ENCODE measurements at places on chromosomes 1 and 21.

DNA sequence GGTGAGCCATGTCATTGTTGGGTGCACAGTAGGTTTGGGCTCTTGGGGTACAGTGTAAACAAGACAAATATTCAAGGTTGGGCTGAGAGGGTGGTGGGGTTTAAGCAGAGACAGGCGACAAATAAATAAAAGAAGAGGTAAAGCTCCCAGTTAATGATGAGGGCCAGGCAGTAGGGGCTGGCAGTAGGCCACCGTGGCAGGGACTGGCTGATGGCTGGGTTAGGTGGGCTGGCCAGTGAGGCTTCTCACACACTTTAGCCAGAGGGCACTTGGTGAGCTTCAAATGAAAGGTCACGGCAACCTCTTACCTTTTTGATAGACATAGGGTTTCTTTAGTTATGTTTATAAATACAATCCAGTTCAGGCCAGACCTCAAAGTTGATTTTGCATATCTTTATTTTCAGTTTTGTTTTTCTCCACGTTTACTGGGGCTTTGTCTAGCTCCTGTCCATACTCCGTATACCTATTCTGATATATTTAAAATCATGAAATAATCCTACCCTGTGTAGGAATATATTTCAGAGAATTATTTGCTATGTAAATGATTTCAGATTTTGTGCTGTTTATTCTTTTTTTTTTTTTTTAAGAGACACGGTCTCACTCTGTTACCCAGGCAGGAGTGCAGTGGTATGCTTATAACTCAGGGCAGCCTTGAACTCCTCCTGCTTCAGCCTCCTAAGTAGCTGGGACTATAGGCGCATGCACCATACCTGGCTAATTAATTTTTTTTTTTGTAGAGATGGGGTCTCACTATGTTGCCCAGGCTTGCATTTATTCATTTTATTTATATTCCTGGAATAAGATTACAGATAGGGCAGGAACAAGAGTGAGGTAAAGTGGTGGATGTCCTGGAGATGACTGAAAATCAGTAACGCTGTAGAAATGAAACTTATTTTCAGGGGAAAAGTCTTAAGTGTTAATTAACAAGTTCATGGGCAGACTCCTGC lies 122.7 kb downstream of the RYR2 start:
- no peak for DNase-seq

DNA sequence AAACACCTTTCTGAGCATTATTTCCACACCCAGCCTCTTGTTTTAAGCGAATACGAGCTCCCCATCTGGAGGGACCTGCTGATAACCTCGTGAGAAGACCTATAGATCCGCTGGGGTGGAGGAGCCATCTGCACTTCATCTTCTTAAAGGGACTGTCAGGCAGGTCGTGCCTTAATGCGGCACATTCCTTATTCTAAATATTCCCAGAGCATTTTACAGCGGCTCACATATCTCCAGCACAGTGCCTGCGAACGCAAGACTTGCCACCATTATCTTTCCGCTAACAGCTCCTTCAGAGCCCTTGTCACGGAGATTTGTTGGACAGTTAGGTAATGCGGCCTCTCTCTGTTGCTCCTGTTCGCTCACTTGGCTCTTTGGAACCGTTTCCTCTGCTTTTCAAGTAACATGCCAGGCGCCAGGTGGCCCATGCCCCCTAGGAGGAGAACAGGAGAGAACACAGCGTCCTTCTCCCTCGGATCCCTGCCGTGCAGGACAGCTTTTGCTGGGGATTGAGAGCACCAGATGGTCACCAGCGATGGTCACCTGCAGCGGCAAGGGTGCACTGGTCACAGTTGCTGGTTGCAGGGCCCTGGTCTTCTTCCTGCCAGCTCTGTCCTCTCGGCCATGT lies 162.4 kb downstream of the PGBD5 start:
- DNase-seq, result no peak

DNA sequence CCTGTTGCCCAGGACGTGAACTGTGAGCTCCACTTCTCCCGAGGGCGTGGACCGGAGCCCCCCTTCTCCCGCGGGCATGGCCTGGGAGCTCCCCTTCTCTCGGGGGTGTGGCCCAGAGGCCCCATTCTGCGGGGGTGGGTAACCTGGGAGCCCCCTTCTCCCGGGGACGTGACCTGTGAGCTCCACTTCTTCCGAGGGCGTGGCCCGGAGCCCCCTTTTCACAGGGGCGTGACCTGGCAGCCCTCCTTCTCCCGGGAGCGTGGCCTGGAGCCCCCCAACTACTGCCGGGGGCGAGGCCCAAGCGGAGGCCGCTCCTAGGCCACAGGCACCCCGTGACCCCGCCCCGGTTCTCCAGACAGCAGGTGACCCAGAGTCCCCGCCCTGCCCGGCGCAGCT lies 320 bp downstream of the C1orf174 start:
- DNase-seq, result no peak

GRCh38 chr1:95753382-95754016 lies 519.5 kb downstream of the RWDD3 start:
- DNase-seq, result no peak

DNA sequence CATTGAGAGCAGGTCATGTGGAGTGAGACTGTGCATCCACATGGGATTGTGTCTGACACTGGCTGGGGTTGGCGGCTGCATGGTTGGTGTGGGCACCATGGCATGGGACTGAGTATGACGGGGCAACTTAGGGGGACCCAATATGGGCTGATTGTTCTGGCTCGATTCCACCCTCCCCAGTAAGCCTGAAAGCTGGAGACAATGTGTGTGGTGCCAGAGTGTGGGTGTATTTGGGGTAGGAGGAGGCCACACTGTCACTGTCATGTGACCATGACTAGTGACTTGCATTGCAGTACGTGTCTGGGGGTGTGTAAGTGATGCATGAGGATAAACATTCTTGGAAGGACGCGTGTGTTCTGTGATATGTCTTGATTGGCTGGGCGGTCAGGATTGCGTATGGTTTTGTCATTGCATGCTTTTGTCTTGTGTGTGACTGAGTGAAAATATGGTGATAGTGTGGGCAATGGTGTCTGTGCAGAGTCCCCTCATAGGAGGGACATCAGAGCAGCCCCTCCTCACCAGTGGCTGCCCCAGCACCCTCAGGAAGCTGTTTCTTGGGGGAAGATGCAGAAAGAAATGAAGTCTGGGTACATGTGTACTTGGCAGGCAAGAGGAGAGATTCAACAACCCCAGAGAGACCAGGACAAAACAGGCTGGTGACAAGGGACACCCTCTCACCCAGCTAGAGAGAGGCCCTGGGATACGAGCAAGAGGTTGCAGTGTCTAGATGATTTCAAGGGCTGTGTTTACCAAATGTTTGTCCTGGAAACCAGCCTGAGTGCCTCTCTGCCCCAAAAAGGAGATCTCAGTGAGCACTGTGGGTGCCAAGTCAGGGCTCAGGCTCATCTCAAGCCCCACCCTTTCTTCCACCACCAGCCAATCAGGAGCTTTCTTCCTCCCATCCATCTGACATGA lies 36.3 kb downstream of the SDC3 start:
- DNase-seq, result no peak

DNA sequence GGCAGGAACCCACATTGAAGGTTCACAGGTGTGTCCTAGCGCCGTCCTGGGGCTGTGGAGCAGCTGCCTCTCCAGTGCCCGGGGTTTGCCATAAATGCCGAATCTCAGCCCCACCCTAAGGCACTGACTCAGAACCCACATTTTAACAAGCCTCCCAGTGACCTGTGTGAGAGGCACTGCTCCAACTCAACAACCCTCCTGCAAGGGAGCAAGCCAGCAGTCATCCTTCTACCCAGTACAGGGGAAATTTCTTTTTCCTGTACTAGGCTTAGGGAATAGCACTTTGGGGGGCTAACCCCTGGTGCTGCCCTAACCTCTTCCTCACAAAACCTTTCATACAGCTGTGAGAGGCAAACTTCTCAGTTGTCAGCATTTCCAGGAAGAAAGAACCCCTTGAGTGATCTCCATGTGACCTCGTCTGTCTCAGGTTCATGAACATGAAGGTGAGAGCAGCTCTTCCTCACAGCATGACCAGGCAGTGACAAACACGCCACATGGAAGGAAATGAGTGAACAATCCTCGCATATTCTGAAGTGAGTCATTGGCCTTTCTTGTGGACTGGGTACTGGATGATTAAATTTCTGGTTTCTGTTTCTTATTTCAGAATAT lies 11.4 kb upstream of the BCAR3 start:
- DNase-seq, result peak; percentile 69

DNA sequence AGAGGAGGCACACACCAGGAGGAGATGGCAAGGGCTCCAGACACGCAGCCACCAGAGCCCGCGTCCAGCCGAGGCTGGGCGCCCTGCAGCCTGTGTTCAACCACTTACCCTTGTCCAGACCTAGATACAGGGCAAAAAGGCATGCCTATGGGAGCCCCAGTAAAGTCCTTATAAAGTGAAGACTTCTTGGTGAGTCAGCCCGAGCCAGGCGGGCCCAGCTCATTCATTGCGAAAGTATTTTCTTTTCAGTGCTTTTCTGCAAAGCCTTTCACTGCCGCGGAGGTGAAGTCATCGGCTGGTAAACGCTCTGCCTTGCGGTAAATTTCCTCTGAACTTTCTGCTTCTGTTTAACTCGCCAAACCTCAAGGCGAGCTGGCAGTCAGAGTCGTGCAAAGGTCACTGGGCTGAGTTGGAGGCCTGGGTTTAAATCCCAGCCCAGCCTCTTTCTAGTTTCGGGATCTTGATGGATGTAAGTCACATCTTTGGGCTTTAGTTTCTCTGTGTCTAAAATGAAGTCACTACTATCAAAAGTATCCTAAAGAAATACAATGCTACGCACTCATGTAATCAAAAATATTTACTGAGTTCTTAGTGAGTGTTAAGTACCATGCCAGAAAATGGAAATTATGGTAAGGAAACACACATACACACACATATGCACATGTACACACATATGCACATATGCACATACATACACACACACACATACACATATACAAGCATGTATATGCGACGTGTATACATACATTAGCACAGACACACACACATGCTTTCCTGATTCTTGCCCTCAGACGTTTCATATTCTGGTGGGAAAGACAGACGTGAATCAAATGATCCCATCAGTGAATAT lies 54.7 kb upstream of the IFFO2 start:
- peak; percentile 87 for DNase-seq

- no peak for DNase-seq
Observed at GRCh38 chr1:25430967-25431881, 527 bp downstream of the MACO1 start.

DNA sequence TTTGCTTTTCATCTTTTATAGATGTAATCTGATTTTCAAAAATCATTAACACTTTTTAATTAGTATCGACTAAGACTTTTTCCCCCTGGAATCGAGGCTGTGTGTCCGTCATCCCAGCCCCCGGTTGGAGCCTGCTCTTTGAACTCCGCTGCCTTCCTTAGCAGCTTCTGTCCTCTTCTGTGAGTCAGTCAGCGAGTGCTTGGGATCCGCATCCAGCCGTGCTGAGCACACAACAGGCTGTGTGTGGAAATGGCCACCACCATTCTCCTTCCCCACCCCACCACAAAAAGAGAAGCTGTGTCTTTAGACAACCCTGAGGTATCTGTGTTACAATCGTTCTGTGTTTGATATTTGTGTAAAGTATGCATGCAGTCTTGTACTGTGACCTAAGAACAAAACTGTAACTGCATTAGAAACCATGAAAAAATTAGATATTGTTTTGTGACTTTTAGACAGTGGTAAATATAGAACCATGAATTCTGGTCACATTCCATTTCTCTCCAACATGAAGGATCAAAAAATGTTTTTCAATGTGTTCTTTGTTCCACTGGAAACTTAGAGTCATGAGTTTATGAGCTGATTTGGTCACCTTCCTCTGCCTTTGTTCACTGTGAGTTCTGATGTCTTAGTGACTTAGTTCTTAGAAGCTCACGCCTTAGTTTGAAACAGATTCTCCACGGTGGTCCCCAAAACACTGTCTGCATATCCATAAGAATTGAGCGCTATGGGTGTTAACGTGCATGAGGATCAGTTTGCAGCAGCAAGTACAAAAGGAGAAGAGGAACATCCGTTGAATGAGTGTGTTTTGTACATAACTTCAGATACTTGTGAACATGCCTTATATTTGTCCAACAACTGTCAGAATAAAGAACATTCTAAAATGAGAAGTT lies 64.7 kb downstream of the VPS26C start:
- no peak for DNase-seq

GRCh38 chr1:204883405-204883804 lies 12.7 kb downstream of the NFASC start:
- DNase-seq, result no peak

DNA sequence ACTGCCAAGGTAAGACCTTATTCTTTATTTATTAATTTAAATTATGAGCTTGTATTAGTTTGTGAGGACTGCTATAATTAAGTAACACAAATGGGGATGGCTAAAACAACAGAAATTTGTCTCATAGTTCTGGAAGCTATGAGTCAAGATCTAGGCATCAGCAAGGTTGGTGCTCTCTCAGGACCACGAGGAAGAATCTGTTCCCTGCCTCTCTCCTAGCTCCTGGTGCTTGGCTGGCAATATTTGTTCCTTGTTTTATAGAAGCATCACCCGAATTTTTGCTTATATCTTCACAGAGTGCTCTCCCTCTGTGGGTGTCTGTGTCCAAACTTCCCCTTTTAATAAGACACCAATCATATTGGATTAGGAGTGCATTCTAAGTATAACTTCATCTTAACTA lies 41.4 kb upstream of the CCDC190 start:
- no peak for DNase-seq

- no peak for DNase-seq
Observed at GRCh38 chr1:152855661-152856060, 4.1 kb upstream of the LCE7A start.

- DNase-seq, result peak; percentile 40
Observed at GRCh38 chr1:88800382-88801051, 90.8 kb downstream of the GTF2B start.

DNA sequence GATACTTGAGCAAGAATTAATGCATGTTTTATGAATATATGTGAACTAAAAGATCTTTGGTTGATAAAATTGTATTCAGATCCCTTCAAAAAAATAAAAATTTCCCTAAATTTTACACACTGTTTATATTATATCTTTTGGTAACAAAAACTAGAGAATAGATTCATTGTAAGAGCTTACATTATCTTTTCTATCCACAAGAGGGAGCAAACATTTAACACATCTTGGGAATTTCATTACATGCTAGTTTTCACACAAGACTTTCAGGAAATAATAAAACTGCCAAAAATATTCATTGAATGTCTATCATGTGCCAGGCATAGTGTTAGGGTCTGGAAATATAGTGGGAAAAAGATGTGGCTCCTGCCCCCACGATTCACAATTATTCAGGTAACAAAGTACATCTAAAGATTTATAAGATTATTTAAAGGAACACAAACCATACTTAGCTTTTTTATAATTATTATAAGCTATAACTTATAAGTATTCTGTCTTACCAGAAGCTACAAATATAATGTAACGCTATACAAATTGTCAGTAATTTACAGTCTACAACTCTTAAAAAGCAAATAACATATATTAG lies 30.6 kb downstream of the FAF1 start:
- DNase-seq, result peak; percentile 13

GRCh38 chr21:25220169-25220568 lies 387.1 kb downstream of the MRPL39 start:
- no peak for DNase-seq

All from urothelium cell line (cell line).